ENCODE measurements at places on chromosomes 5 and 9. TPM values are rescaled to one million over a fixed set of nuclear protein-coding genes. Genes with fewer than 3 reads are reported as not detected.

GRCh38 chr5:144267961-144268513, 97.4 kb downstream of the KCTD16 start:
- no peak overlapping the region for H3K4me3 ChIP-seq
- H3K36me3 ChIP-seq: no peaks in the 10 kb centered on the region
- H3K27ac ChIP-seq: no peak overlapping the region

- no peak overlapping the region for H3K27ac ChIP-seq
- DNase-seq: no peak
- H3K4me1 ChIP-seq: no peaks in the 10 kb centered on the region
- H3K4me3 ChIP-seq: no peak overlapping the region
- no peaks in the 10 kb centered on the region for H3K27me3 ChIP-seq
These were observed 289.0 kb downstream of the NR3C1 start for GRCh38 chr5:143114481-143114880.

DNA sequence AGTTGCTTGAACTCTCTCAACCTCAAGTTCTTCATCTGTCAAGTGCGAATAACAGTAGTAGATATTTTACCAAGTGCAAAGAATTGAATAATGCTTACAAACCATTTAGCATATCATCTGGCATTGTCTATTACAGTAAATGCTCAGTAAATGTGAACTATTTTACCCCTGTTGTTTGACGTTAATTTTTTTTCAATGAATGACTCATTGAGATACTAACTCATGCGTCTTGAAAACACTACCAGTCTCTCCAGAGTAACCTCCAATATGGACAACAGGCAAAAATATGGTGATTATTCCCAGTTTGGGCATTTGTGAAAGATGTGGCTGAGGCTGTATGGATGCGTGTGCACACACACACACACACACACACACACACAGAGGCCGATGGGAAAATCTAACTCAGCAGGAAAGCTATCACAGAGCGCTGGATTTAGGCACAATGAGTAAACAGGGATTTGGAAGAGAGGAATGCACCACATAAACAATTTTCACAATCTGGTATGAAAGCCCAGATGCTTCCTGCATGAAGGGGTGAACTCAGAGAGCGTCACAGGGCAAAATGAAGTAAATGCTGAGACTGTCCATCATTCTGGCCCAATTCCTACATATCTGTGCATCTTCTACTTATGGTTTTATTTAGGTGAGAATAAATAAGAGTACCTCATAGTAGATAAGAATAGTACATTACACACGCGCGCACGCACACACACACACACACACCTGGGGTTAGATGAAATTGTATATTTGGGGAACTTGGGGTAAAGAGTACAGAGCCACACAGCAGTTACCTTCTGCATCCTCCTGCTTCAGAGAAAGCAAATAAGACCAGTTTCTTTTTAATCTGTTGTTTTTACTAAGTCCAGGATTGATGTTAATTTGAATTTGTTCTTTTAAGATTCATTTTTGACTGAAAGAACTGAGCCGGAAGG, 128.7 kb downstream of the PALM2AKAP2 start:
- H3K27me3 ChIP-seq: no peaks in the 10 kb centered on the region
- peaks cover 44% of the 10 kb centered on the region for H3K4me1 ChIP-seq
- peak; percentile 60 for DNase-seq
- no peaks in the 10 kb centered on the region for H3K36me3 ChIP-seq
- no peak overlapping the region for H3K27ac ChIP-seq

DNA sequence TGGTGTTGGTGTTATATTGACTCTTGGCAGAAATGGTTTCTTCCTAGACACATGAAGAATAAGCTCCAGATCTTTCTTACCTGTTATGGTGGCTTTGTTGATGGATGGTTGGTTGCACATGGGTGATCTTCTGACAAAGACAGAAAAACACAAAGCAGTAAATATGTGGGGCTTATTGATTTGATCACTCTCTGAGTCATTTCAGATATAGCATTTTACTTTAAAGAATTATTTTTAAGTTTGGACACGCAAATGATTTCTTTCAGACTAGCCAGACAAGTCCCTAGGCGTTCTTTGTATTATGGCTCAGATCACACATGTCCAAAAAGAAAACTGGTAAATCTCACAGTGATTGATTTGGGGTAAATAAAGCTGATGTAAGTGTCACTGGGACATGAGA, 597.6 kb downstream of the RAB3C start:
- no peak overlapping the region for H3K4me3 ChIP-seq
- DNase-seq: no peak
- H3K36me3 ChIP-seq: no peaks in the 10 kb centered on the region

DNA sequence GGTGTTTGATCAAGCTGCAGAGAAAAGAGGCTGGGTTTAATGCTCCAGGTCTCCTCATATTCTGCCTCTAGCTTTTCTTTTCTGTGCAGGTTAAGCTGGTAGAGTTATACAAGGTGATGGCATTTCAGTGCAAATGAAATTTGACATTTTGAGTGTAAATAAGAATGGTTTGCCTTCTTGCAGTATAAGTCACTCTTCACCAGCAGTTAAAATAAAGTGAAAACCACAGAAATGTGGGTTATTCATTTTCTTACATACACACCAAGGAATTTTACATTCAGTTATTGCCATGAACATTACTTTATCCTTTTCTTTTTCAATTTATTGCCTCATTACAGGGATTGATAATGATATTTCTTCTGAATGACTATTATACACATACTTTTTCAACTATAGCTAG, 337.5 kb upstream of the PCSK5 start:
- no peak overlapping the region for H3K27ac ChIP-seq
- no peak overlapping the region for H3K4me3 ChIP-seq
- H3K36me3 ChIP-seq: no peaks in the 10 kb centered on the region
- peaks cover 8% of the 10 kb centered on the region for H3K4me1 ChIP-seq

DNA sequence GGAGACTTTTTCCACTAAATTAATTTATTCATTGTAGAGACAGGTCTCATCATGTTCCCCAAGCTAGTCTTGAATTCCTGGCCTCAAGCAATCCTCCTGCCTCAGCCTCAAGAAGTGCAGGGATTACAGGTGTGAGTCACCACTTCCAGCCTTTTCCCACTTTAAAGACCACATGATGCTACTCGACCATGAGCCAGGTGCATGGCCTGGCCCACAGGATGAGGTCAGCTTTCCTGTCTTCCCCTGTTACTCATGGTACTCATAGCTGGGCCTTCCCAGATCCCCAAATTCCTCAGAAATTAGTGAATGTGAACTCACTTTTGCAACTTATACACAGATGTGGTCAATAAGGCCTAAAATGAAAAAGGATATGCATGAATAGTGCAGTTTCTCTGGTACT, 395.9 kb downstream of the SEMA5A start:
- no peak overlapping the region for H3K4me3 ChIP-seq
- peaks cover 6% of the 10 kb centered on the region for H3K4me1 ChIP-seq
- no peaks in the 10 kb centered on the region for H3K27me3 ChIP-seq
- DNase-seq: peak; percentile 90
- no peaks in the 10 kb centered on the region for H3K36me3 ChIP-seq
- peak overlapping the region; percentile 72 for H3K27ac ChIP-seq

- H3K4me3 ChIP-seq: no peak overlapping the region
- peaks cover 9% of the 10 kb centered on the region for H3K4me1 ChIP-seq
- DNase-seq: no peak
- no peak overlapping the region for H3K27ac ChIP-seq
- H3K27me3 ChIP-seq: no peaks in the 10 kb centered on the region
These were observed 84.2 kb upstream of the HRH2 start for GRCh38 chr5:175573493-175574269.

DNA sequence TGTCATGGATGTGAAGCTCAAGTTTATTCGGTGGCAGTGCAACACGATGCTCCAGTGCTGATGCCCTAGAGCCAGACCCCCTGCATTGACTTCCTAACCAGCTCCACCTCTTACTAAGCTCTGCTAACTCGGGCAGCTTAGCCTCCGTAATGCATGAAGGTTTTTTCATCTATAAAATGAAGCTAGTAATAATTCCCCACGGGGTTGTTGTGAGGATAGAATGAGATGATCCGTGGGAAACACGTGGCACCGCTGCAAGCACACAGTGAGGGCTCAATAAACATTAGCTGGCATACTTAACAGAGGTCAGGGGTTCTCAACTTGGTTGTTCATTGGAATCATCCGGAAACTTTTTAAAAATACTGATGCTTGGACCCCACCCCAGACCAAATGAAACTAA, 6.8 kb downstream of the ENC1 start:
- H3K4me3 ChIP-seq: peak overlapping the region; percentile 39
- H3K36me3 ChIP-seq: peaks cover 57% of the 10 kb centered on the region
- no peak for DNase-seq

DNA sequence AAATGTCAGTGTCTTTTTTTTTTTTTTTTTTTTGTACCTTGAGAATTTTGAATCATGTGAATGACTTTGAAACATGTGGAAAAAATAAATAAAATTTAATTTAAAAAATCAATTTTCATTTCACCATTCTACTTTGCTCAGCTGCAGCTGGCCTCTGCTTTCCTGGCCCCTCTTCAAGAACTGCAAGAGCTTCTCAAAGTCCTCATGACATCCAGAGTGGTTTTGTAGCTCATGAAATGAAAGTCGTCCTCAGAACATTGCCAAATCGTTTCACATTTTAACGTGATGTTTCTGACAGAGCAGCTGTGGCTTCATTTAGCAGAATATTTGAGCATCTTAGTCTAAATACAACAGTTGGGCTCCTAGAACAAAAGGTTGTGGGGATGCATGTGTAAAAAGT, 47.9 kb upstream of the TMEM215 start:
- no peaks in the 10 kb centered on the region for H3K36me3 ChIP-seq
- H3K4me1 ChIP-seq: no peaks in the 10 kb centered on the region
- no peak overlapping the region for H3K4me3 ChIP-seq
- no peak for DNase-seq
- no peaks in the 10 kb centered on the region for H3K27me3 ChIP-seq

DNA sequence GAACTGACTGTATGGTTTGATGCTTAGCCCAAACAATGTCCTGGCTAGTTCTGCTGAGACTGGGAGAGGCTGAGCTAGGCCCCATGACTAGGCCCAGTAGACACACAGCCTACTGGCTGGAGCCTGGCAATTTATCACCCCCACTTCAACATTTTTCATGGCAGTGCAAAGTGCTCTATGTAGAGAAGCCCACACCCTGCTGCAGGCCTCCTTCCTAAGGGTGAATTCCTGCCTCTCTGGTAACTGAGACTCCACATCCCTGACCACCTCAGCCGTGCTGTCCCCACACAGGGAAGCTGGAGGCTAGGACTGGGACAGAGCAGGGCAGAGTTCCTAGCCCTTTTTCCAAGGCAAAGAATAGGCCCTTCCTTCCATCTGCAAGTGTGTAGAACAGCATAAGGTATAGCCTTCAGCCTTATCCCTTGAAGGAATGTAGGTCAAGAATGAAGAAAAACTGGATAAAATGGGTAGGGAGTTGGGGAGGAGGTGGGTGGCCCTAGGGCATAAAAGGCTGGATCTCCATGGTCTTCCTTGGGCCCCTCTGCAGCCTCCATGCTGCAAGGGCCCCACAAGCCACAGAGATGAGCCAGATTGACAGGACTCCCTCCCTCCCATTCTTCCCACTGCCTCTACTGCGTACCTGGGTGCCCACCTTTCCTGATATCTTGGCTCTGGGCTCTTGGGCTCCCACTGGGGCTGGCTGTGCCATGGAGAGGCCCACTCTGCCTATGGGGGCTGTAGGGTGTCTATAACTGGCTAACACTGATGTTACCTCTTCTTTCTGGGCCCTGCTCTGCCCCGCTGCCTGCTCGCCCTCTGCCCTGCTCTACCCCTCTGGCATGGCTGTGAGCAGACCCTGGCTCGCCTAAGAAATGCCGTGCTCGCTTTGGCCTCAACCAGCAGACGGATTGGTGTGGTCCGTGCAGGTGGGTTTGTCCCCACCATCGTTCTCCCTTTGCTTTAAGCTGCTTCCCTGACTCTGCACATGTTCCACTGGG, 29.8 kb downstream of the TCF7 start:
- no peak for DNase-seq
- peaks cover 29% of the 10 kb centered on the region for H3K36me3 ChIP-seq
- peaks cover 7% of the 10 kb centered on the region for H3K4me1 ChIP-seq
- no peaks in the 10 kb centered on the region for H3K27me3 ChIP-seq
- H3K27ac ChIP-seq: no peak overlapping the region

- peaks cover 19% of the 10 kb centered on the region for H3K36me3 ChIP-seq
- H3K27me3 ChIP-seq: no peaks in the 10 kb centered on the region
- DNase-seq: peak; percentile 59
- H3K4me1 ChIP-seq: no peaks in the 10 kb centered on the region
These were observed 55.3 kb upstream of the IL17B start for GRCh38 chr5:149434162-149435014.

- no peaks in the 10 kb centered on the region for H3K4me1 ChIP-seq
- no peaks in the 10 kb centered on the region for H3K27me3 ChIP-seq
- no peak for DNase-seq
- no peaks in the 10 kb centered on the region for H3K36me3 ChIP-seq
These were observed 95.3 kb upstream of the SLC27A6 start for GRCh38 chr5:128869970-128870369.

DNA sequence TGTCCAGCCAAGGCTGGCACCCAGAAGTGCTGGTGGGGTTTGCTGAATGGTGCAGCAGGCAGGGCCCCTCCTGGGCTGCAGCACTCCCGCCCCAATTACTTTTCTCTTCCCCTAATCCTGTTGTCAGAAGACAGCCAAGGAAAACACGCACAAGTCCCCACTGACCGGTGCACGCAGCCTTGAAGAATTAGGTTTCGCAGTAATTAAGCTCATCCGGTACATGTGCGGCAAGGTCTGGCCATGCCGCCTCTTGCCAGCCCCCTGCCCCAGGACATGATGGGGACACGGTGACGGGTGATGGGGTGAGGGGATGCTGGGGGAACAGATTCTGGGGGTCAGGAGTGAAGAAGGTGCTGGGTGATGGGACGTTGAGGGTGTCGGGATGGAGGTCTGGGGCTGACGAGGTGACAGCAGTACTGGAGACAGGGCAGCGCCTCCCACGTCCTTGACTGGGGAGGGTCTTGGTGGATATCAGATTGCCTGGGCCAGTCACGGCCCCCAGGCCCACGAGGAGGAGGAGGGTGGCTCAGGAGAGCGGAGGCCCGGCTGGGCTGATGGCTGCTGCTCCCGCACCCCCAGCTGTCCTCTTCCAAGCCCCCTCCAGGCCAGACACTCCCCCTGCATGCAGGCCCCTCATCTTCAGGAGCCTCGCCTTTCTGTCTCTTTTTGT, 34.9 kb downstream of the BARX1 start:
- H3K4me3 ChIP-seq: no peak overlapping the region
- no peaks in the 10 kb centered on the region for H3K36me3 ChIP-seq
- H3K27ac ChIP-seq: no peak overlapping the region
- H3K27me3 ChIP-seq: peaks cover 2% of the 10 kb centered on the region
- no peaks in the 10 kb centered on the region for H3K4me1 ChIP-seq

GRCh38 chr5:129377504-129377903, 82.6 kb upstream of the ADAMTS19 start:
- H3K27ac ChIP-seq: no peak overlapping the region
- DNase-seq: no peak
- no peaks in the 10 kb centered on the region for H3K4me1 ChIP-seq
- no peaks in the 10 kb centered on the region for H3K36me3 ChIP-seq

- peak; percentile 98 for DNase-seq
- no peaks in the 10 kb centered on the region for H3K27me3 ChIP-seq
- peak overlapping the region; percentile 82 for H3K27ac ChIP-seq
- H3K36me3 ChIP-seq: peaks cover 2% of the 10 kb centered on the region
- peak overlapping the region; percentile 7 for H3K4me3 ChIP-seq
These were observed 49.8 kb downstream of the MAP1B start for GRCh38 chr5:72156946-72157624.

GRCh38 chr5:79578876-79579275, 33.4 kb upstream of the TENT2 start:
- H3K4me3 ChIP-seq: no peak overlapping the region
- H3K27me3 ChIP-seq: no peaks in the 10 kb centered on the region
- H3K36me3 ChIP-seq: no peaks in the 10 kb centered on the region
- H3K27ac ChIP-seq: no peak overlapping the region

The FOXD4L3 gene
- total RNA-seq: not detected

The KCNV2 gene
- total RNA-seq: not detected

The MOB3B gene
- total RNA-seq: 3.9 TPM

The FGFR4 gene
- total RNA-seq: 4.8 TPM

The CCDC112 gene
- total RNA-seq: 10.5 TPM

All from astrocyte (in vitro differentiated cells and primary cell).